ENCODE measurements at places on chromosomes 11 and 22. TPM values are rescaled to one million over a fixed set of nuclear protein-coding genes. Genes with fewer than 3 reads are reported as not detected.

Gene TYMP
- 28.9 TPM for total RNA-seq

Gene OR10A2
- total RNA-seq, result not detected

Gene POU2F3
- not detected for total RNA-seq

Gene KDM2A
- total RNA-seq, result 58.5 TPM

Gene OR51E2
- not detected for total RNA-seq

Gene NAA40
- total RNA-seq, result 10.0 TPM

Gene SCO2
- total RNA-seq, result 2.3 TPM

Gene OR52I2
- total RNA-seq, result not detected

Gene MOV10L1
- total RNA-seq, result 19.4 TPM

Gene ST14
- total RNA-seq, result 0.34 TPM

Gene SYT13
- not detected for total RNA-seq

Gene UBQLN3
- total RNA-seq, result not detected

Gene SCGB1D1
- not detected for total RNA-seq

Gene GLB1L2
- 0.17 TPM for total RNA-seq

Gene VSIG10L2
- total RNA-seq, result not detected

Gene MRE11
- 19.6 TPM for total RNA-seq

Gene MAJIN
- 0.17 TPM for total RNA-seq

Gene CALCA
- total RNA-seq, result not detected

Gene OR52E2
- not detected for total RNA-seq

Gene SCGB2A2
- total RNA-seq, result not detected

Gene TEX54
- total RNA-seq, result not detected

Gene EFCAB6
- under 0.01 TPM for total RNA-seq

Gene E2F8
- total RNA-seq, result 1.0 TPM

Gene SLC29A2
- total RNA-seq, result 2.3 TPM

Gene OR8I2
- not detected for total RNA-seq

Gene EMID1
- 2.9 TPM for total RNA-seq

Gene DDX10
- total RNA-seq, result 36.9 TPM

Gene LMNTD2
- total RNA-seq, result 1.3 TPM

Gene PRR33
- not detected for total RNA-seq

Gene NPAS4
- not detected for total RNA-seq

Gene OR8K1
- total RNA-seq, result not detected

Gene TRPM5
- not detected for total RNA-seq

Gene MMP12
- not detected for total RNA-seq

Gene CRYAB
- total RNA-seq, result 1.0 TPM

Gene SYT9
- 0.51 TPM for total RNA-seq
